ENCODE measurements at places on chromosomes 13 and 19.

DNA sequence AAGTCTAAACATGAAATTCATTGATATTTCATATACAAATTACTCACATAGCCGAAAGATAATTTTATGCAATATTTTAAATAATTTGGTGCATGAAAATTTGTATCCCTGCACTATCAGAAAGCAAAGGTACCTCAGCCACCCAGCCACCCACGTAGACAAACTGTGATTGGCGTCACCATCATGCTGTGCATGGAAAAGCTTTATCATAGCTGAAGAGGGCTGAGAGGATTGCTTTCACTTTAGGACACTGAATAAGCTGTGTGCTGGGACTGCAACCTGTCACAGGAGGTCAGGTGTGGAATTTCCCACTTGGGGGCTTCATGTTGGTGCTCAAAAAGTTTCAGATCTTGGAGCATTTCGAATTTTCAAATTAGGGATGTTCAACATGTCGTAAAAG, 96.3 kb downstream of the MYCBP2 start:
- no peak for DNase-seq

DNA sequence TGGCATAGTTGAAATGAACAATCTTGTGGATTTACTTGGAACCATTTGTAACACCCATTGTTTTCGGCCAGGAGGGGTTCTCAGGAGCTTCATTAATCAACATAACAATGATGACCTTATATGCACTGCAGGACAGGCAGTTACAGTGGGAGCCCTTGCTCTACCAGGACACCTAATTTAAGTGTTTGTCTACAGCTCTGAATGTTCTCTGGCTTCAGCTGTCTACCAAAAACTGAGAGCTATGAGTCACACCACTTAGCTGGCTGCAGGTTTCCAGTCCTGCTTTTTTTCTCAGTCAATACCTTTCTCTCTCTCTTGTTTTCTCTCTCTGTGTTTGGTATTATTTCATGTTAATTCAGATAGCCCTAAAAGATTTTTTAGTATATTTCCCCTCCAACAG, 105.4 kb upstream of the MBNL2 start:
- no peak for DNase-seq

- no peak for DNase-seq
These were observed 151.3 kb downstream of the PTPRS start for GRCh38 chr19:5189318-5189607.

DNA sequence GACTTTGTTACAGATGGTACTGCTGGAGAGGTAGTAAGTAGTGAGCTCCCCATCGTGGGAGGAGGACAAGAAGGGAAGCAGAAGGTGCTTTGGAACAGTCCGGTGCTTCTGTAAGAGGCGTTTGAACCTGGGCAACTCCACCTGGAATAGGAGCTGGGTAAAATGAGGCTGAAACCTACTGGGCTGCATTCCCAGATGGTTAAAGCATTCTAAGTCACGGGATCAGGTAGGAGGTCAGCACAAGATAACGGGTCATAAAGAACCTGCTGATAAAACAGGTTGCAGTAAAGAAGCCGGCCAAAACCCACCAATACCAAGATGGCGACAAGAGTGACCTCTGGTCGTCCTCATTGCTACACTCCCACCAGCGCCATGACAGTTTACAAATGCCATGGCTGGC, 5.1 kb downstream of the ANKLE1 start:
- no peak for DNase-seq

- no peak for DNase-seq
These were observed 157.4 kb downstream of the EFNB2 start for GRCh38 chr13:106377931-106378662.

DNA sequence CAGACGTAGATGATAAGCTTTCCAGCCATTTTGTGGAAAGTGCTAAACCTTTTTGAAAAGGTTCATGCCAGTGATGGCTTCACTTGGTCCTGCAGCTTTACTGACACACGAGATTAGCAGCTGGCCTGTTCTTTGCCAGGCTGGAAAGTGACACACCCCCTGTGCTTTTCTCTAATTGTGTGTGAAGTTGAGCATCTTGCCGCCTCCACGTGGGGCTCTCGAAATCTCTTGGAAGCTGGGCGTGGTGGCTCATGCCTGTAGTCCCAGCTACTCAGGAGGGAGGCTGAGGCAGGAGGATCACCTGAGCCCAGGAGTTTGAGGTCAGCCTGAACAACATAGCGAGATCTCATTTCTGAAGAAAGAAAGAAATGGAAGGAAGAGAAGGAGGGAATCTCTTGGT, 25.3 kb upstream of the EHD2 start:
- DNase-seq, result no peak

DNA sequence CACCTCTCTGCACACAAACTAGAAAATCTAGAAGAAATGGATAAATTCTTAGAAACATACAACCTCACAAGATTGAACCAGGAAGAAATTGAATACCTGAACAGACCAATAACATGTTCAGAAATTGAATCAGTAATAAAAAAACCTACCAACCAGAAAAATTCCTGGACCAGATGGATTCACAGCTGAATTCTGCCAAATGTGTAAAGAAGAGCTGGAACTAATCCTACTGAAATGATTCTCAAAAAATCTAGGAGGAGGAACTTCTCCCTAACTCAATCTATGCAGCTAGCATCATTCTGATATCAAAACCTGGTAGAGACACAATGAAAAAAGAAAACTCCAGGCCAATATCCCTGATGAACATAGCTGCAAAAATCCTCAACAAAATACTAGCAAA, 166.7 kb downstream of the RGCC start:
- no peak for DNase-seq

DNA sequence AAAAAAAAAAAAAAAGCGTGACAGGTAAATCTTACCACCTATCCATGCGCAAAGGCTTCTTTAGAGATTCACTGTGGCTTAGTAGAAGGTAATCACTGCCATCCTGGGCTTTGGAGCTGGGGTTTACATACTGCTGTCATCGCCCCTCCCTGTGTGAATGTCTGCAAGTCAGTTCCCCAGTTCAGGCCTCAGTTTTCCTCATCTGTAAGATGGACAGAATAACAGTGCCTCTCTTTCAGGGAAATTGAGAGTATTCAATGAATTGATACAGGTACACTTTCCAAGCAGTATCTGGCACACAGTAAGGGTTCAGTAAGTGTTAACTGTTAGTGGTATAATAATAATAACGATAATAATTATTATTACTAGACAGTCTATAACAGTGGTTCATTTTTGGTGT, 2.2 kb downstream of the RELB start:
- no peak for DNase-seq

GRCh38 chr19:30564551-30565011, 192.4 kb downstream of the ZNF536 start:
- DNase-seq, result no peak

GRCh38 chr13:97855570-97856303, 97.7 kb upstream of the IPO5 start:
- DNase-seq, result no peak
